ENCODE measurements at places on chromosomes 13 and 19.

DNA sequence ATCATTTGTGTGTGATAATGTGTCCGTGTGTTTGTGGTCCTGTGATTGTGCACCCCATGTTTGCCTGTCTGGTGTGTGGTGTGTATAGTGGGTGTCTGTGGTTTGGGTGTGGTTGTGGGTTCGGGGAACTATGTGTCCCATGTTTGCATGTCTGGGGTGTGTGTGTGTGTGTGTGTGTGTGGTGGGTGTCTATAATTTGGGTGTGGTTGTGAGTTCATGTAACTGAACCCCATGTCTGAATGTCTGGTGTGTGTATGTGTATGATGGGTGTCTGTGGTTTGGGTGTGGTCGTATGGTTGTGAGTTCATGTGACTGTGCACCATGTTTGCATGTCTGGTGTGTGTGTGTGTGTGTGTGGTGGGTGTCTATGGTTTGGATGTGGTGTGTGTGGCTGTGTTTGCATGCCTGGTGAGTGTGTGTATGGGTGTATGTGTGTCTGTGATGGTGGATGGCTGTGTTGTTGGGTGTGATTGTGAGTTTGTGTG lies 11.1 kb upstream of the NFIX start:
- no peak for DNase-seq

DNA sequence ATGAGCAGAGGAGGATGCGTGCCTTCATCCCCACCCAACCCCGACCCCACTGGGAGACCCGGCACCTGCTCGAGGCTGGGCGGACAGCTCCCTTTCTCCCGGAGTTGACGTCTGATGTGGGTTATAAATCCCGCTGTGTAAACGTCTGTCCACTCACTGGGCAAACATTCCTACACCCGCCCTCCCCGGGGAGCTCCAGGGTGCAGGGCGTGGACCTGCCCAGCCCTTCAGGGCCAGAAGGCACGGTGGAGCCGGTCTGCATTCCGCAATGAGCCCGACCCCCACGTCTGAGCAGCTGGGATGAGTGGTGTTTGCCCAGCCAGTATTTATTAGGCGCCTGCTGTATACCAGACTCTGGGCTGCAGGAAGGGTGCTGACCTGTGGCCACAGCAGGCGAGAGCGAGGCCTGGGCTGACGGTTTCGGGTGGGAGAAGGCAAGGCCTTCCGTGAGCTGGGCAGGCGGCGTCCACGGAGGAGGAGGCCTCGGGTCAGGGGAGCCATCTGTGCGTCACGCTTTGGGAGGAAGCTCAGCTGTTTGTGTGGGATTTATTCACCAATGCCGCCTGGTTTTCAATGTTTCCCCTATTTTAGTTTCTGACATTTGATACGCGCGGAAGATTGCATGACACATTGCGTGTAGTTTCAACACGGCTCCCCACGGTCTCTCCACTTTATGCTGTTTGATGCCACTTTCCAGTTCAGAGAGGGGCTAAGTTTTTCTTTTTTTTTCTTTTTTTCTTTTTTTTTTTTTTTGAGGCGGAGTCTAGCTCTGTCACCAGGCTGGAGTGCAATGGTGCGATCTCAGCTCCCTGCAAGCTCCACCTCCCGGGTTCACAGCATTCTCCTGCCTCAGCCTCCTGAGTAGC lies 2.0 kb downstream of the MISP start:
- no peak for DNase-seq

- no peak for DNase-seq
These were observed 1.3 kb upstream of the ISYNA1 start for GRCh38 chr19:18439025-18439909.

DNA sequence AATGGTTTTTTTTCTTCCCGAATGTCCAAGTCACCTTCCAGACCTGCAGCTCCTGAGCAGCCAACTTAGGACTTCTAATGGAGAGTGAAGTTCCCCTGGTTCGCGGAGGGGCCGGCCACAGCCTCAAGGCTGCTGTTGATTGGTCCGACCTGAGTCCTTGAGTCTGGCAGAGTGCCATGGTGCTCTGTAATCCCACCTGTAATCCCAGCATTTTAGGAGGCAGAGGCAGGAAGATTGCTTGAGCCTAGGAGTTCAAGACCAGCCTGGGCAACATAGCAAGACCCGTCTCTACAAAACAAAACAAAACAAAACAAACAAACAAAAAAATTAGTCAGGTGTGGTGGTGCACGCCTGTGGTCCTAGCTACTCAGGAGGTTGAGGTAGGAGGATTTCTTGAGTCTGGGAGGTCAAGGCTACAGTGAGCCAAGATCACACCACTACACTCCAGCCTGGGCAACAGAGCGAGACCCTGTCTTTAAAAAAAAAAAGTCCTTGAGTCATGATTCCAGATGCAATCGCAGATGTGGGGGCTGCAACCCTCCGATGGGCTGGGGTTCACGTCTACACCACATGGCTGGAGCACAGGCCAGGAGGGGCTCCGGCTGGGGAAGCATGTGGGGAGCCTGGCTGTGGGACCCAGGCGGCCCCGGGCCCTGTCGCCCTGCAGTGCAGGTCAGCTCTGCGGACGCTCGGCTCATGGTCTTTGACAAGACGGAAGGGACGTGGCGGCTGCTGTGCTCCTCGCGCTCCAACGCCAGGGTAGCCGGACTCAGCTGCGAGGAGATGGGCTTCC lies 17.7 kb downstream of the HPN start:
- DNase-seq, result no peak

DNA sequence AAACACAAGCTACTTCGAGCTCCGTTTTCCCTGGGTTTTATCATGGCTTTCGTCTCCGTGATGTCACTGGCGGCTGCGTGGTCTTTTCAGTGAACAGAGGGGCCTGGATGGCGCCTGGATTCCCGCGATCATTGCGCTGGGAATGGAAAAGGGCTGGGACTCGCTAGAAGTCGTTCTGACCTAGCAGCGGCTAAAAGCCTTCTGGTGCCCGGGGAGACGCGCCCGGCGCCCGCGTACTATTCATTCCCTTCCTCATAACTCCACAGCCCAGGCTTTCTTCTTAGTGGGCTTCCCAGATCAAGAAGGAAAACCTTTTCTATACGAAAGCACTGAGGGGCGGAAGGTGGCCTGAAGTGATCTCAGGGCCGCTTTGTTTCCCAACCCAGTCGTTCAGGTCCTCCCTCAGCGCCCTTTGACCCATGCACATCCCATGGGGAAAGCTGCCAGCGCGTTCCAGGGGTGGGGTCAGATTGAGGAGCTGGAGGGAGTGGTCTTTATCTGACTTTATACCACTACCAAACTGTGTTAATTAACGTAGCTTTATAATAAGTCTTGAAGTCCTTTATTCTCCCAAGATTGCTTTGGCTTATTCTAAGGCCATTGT lies 96.6 kb downstream of the ELF1 start:
- DNase-seq, result no peak

Data from anterior cingulate cortex (tissue), 58 donors.